ENCODE measurements at places on chromosomes 6 and 20. TPM values are rescaled to one million over a fixed set of nuclear protein-coding genes. Genes with fewer than 3 reads are reported as not detected.

Gene RBBP8NL
- not detected for total RNA-seq

Gene CYP21A2
- 1.3 TPM for total RNA-seq

Gene C6orf58
- total RNA-seq = not detected

Gene OR2J3
- not detected for total RNA-seq

Gene CCHCR1
- total RNA-seq = 47.5 TPM

Gene CD93
- 2.0 TPM for total RNA-seq

Gene HLA-DRA
- 9.2 TPM for total RNA-seq

Gene CNBD2
- total RNA-seq = 10.2 TPM

Gene TP53TG5
- 0.67 TPM for total RNA-seq

Gene ZNF512B
- 20.0 TPM for total RNA-seq

Gene FAXC
- not detected for total RNA-seq

Gene GNMT
- 0.70 TPM for total RNA-seq

Gene SAPCD1
- 15.7 TPM for total RNA-seq

Gene OR2H2
- total RNA-seq = not detected

Gene ENPP5
- 0.43 TPM for total RNA-seq

Gene APOBEC2
- not detected for total RNA-seq

- no peak for DNase-seq
- H3K27me3 ChIP-seq = no peaks in the 10 kb centered on the region
- no peak overlapping the region for H3K27ac ChIP-seq
- H3K4me1 ChIP-seq = no peaks in the 10 kb centered on the region
- no peaks in the 10 kb centered on the region for H3K36me3 ChIP-seq
These were observed 161.7 kb upstream of the LAMP5 start for GRCh38 chr20:9352739-9353138.

DNA sequence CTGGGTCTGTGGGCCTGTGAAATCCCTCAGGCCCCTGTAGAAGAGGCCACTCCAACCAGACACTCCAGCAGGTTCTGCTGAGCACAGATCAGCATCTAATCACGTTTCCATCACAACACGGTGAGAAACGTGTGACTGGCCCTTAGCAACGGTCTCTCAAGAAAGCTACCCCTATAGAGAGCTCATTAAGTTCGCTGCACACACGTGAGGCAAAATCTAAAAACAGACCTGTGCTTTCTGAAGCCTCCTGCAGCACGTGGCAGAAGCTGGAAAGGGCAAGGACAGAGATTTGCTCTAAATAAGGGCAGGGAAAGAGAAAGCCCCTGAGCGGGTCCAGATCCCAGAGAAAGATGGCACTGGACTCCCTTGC lies 56.5 kb downstream of the GPR6 start:
- H3K4me1 ChIP-seq = peaks cover 11% of the 10 kb centered on the region
- H3K27me3 ChIP-seq = no peaks in the 10 kb centered on the region
- no peak for DNase-seq
- H3K27ac ChIP-seq = no peak overlapping the region
- no peak overlapping the region for H3K4me3 ChIP-seq
- no peaks in the 10 kb centered on the region for H3K36me3 ChIP-seq

GRCh38 chr6:1052262-1052661 lies 259.6 kb upstream of the FOXQ1 start:
- peaks cover 35% of the 10 kb centered on the region for H3K27me3 ChIP-seq
- H3K4me3 ChIP-seq = no peak overlapping the region
- DNase-seq = no peak
- no peaks in the 10 kb centered on the region for H3K36me3 ChIP-seq
- no peak overlapping the region for H3K27ac ChIP-seq
- H3K4me1 ChIP-seq = peaks cover 5% of the 10 kb centered on the region

- H3K27me3 ChIP-seq = peaks cover 8% of the 10 kb centered on the region
- no peaks in the 10 kb centered on the region for H3K36me3 ChIP-seq
- H3K27ac ChIP-seq = no peak overlapping the region
- DNase-seq = no peak
These were observed 131.3 kb upstream of the OGFRL1 start for GRCh38 chr6:71157345-71157744.

DNA sequence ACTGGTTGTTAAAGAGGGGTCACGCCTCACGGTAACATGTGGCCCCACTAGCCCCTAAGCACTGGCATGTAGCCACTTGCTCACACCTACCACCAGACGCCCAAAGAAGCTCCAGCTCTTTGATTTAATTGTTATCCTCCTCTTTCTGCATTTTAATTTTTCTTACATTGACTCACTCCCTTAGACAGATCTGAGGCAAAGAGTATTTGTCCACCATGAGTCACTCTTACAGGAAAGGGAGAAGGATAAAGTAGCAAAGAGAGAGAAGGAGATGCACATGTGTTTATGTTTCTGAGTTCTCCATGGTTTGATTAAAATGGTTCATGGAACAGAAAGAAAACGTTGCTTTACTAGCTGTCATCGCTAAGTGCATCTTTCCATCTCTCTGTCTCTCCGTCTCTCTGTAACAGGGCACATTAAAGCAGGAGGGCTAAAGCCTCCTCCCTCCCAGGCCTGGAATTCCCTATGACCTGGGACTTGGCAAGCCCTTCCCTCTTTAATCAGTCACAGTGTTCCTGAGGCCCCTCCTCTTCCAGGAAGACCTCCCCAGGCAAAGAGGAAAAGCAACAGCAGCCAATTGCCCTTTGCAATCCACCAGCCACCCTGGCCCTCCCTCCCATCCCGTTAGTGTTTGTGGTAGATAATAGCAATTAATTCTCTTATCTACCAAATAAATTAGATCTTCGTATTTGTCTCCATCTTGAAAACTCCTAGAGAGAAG lies 112.8 kb upstream of the TSHZ2 start:
- H3K27ac ChIP-seq = no peak overlapping the region
- no peak for DNase-seq
- no peaks in the 10 kb centered on the region for H3K36me3 ChIP-seq
- H3K4me3 ChIP-seq = no peak overlapping the region
- no peaks in the 10 kb centered on the region for H3K4me1 ChIP-seq

- H3K27me3 ChIP-seq = peaks cover 11% of the 10 kb centered on the region
- DNase-seq = no peak
- H3K36me3 ChIP-seq = peaks cover 4% of the 10 kb centered on the region
- no peak overlapping the region for H3K27ac ChIP-seq
These were observed 26.7 kb upstream of the IRF4 start for GRCh38 chr6:364609-365540.

DNA sequence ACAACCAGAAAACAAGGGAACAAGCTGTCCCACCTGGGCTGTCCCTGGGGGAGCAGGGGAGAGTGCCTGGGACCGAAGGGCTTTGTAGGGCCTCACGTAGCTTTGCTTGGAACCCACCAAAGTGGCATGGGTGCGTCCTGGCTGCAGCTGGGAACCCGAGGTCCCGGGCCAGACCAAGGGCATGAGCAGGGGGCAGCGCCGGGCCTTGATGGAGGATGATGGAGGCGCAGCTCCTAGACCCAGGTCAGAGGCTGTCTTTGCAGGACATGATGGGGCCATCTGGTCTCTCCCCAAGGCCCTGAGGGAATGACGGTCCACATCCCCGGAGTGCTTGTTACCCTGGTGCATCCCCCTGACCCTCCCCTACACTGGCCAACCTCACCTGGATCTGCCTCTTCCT lies 7.6 kb upstream of the OSBPL2 start:
- no peaks in the 10 kb centered on the region for H3K4me1 ChIP-seq
- no peak overlapping the region for H3K27ac ChIP-seq
- H3K27me3 ChIP-seq = peaks cover 7% of the 10 kb centered on the region
- H3K36me3 ChIP-seq = no peaks in the 10 kb centered on the region
- H3K4me3 ChIP-seq = no peak overlapping the region

DNA sequence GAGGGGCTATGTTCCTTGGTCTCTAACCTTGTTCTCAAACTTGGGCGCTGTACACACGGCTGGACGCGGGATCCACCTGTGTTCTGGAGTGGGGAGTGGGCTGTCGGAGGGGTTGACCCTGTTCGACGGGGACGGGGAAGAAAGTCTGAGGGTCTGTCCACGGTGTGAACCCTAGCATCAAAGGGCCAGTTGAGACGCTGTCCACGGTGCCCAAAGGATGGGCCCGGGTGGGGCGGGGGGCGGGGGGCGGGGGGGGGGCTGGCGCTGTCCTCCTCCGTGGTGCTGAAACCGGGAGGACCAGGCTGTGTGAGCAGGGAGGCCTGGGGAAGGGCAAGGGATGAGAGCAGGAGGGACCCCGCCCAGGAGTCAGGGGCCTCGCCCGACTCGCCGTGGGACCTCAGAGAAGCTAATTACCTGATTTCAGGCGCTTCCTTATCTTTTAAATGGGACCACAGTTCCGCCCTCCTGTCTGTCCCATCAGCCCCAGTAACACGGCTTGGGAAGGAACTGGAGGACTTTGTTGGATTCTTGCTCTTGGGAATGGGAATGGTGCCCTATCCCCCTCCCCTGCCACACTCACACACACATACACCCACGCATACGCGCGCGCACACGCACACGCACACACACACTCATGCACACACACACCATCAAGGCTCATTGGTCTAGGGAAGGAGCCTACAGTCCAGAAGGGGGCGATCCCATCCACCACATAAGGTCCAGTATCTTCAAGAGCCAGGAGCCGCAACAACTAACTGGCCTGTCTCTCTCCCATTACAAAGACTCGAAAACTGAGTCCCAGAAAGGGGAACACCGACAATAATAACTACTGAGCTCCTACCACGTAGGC lies 1.0 kb upstream of the VSTM2L start:
- H3K36me3 ChIP-seq = no peaks in the 10 kb centered on the region
- peaks cover 69% of the 10 kb centered on the region for H3K27me3 ChIP-seq
- DNase-seq = peak; percentile 30
- H3K27ac ChIP-seq = no peak overlapping the region
- peaks cover 30% of the 10 kb centered on the region for H3K4me1 ChIP-seq
- H3K4me3 ChIP-seq = peak overlapping the region; percentile 64

DNA sequence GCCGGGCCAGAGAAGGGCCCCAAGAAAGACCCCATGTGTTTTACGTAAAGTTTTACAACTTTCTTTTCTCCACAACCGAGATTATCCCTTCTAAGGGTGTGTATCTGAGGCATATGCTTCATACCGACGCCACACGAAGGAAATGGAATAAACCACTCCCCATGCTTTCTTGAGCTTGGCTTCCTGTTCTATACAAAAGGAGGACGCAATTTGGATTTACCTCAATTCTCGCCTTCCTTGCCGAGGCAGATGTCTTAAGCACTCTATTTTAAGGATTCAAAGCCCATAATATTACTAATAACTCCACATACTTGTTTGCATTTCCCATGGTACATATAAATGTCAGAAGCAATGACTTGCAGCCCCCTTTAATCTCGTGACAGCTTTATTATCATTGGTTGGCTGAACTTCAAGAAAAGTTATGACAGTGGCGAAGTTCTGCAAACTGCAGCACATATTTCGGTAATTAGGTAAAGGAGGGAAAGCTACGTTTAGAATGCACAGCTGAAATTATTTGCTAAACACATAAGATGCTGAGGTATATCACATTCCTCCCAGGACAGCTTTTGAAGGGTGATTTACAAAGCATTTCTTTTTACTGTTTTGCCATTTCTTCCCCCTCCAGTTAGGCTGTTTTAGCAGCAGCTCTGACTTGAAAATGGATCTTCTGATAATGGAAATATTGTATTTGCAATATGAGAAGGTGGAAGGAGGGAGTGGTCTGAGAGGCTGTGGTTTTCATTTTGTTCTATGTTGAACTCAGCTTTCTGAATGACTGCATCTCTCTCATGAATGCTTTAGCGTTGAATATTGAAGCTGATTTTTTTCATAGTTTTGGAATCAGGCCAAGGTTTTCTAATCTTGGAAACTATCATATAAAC lies 330.5 kb downstream of the EPHA7 start:
- no peaks in the 10 kb centered on the region for H3K4me1 ChIP-seq
- no peak overlapping the region for H3K4me3 ChIP-seq
- H3K27me3 ChIP-seq = no peaks in the 10 kb centered on the region
- H3K27ac ChIP-seq = no peak overlapping the region

DNA sequence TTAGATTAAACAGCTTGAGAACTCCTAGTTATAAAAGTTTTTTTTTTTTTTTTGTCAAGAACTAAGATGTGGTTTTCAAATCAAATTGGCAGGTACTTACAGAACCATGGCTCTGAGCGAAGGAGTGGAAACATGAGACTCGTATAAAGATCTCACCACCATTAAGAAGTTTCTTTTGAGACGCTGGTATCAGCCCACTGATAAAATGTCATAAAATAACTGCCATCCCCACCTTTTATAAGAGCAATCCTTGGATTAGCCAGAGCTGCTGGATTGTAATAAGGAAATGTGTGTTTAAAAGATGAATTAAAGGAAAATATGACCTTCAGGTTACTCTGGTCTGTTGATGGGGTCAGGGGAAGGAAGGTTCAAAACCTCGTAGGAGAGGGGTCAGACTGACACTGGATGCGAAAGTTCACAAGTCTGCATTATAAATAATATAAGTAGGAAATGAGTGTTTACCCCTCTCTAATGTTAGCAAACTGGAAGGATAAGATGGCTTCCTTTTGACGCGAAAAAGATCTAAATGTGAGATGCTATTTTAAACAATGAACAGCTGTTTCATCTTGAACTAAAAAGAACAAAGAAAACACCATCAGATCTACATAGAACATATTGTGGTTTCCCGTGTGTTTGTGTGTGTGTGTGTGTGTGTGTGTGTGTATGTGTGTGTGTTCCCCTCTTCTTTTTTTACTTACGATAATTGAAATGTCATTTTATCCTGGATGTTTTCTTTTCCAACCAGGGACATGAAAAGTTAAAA lies 386.8 kb upstream of the JAG1 start:
- H3K27me3 ChIP-seq = no peaks in the 10 kb centered on the region
- DNase-seq = no peak
- H3K4me1 ChIP-seq = no peaks in the 10 kb centered on the region
- H3K27ac ChIP-seq = no peak overlapping the region
- H3K36me3 ChIP-seq = no peaks in the 10 kb centered on the region
- H3K4me3 ChIP-seq = no peak overlapping the region

- no peaks in the 10 kb centered on the region for H3K27me3 ChIP-seq
- no peak overlapping the region for H3K27ac ChIP-seq
- DNase-seq = no peak
These were observed 88.8 kb downstream of the ATRN start for GRCh38 chr20:3559637-3560036.

GRCh38 chr20:58829531-58829941 lies 21.2 kb downstream of the GNAS-AS1 start:
- H3K4me3 ChIP-seq = no peak overlapping the region
- H3K27me3 ChIP-seq = peaks cover 41% of the 10 kb centered on the region
- H3K27ac ChIP-seq = no peak overlapping the region
- H3K36me3 ChIP-seq = peaks cover 4% of the 10 kb centered on the region
- DNase-seq = no peak
- no peaks in the 10 kb centered on the region for H3K4me1 ChIP-seq

- peaks cover 49% of the 10 kb centered on the region for H3K27me3 ChIP-seq
- no peak overlapping the region for H3K27ac ChIP-seq
- H3K36me3 ChIP-seq = no peaks in the 10 kb centered on the region
- DNase-seq = no peak
- no peak overlapping the region for H3K4me3 ChIP-seq
These were observed 150.3 kb downstream of the LINC00237 start for GRCh38 chr20:20955892-20956291.

- H3K4me1 ChIP-seq = peaks cover 60% of the 10 kb centered on the region
- no peak overlapping the region for H3K4me3 ChIP-seq
- H3K36me3 ChIP-seq = no peaks in the 10 kb centered on the region
These were observed 233.9 kb upstream of the ZNF217 start for GRCh38 chr20:53827292-53828087.

GRCh38 chr20:35663516-35664465 lies 909 bp downstream of the CPNE1 start:
- peaks cover 49% of the 10 kb centered on the region for H3K4me1 ChIP-seq
- peak overlapping the region; percentile 88 for H3K4me3 ChIP-seq
- H3K36me3 ChIP-seq = peaks cover 5% of the 10 kb centered on the region
- peak; percentile 70 for DNase-seq
- peak overlapping the region; percentile 90 for H3K27ac ChIP-seq

- H3K27ac ChIP-seq = no peak overlapping the region
- no peak overlapping the region for H3K4me3 ChIP-seq
- peaks cover 73% of the 10 kb centered on the region for H3K4me1 ChIP-seq
- peaks cover 5% of the 10 kb centered on the region for H3K36me3 ChIP-seq
These were observed 43.6 kb downstream of the ADTRP start for GRCh38 chr6:11734861-11735613.

Measured in activated T-cell treated with anti-CD3 and anti-CD28 coated beads, Interleukin-2, amount 50 U/mL, for 72 hours (primary cell).